CD4-positive, alpha-beta memory T cell (primary cell): ENCODE measurements at places on chromosomes 1 and 21. TPM values are rescaled to one million over a fixed set of nuclear protein-coding genes. Genes with fewer than 3 reads are reported as not detected.

- no peaks in the 10 kb centered on the region for H3K4me1 ChIP-seq
- no peak overlapping the region for H3K4me3 ChIP-seq
- no peaks in the 10 kb centered on the region for H3K36me3 ChIP-seq
These were observed 18.6 kb downstream of the TAL1 start for GRCh38 chr1:47213230-47213963.

DNA sequence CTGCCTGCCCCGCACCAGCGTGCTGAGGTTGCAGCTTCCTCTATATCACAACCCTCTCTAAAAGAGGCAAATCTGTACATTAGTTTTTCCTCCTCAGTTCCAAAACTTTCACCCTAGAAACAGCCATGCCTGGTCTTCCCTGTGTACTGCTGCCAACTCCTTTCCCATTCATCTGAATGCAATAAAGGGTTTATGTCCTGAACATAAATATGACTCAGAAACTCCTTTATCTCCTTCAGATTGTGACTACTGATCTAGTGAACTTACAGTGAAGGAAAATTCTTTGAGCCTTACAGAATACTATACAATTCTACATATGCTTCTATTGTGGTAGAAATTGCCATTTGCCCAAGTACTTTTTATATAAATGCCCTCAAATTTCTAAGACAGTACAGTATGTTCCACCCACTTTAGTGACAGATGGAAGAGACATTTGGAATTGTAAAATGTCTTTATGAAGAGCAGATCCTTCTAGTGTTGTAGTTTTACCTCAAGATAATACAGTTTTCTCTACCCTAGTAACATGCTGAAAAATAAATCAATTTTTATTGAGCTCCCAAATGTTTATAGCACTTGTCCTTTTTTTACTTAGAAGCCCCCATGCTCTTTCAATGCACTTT is 345.1 kb upstream of the SNX7 start:
- no peaks in the 10 kb centered on the region for H3K4me1 ChIP-seq
- no peak overlapping the region for H3K4me3 ChIP-seq
- DNase-seq, result no peak
- H3K27me3 ChIP-seq, result no peaks in the 10 kb centered on the region
- H3K27ac ChIP-seq, result no peak overlapping the region
- no peaks in the 10 kb centered on the region for H3K36me3 ChIP-seq

- H3K4me1 ChIP-seq, result no peaks in the 10 kb centered on the region
- H3K36me3 ChIP-seq, result no peaks in the 10 kb centered on the region
- no peak overlapping the region for H3K27ac ChIP-seq
- H3K27me3 ChIP-seq, result no peaks in the 10 kb centered on the region
These were observed 141.2 kb downstream of the TM2D1 start for GRCh38 chr1:61583703-61584102.

- no peaks in the 10 kb centered on the region for H3K36me3 ChIP-seq
These were observed 21.9 kb downstream of the GPR137B start for GRCh38 chr1:236164273-236164672.

ROR1 gene
- not detected for polyA plus RNA-seq

GRCh38 chr1:184507604-184508280 is 120.9 kb downstream of the C1orf21 start:
- no peaks in the 10 kb centered on the region for H3K27me3 ChIP-seq
- H3K4me1 ChIP-seq, result no peaks in the 10 kb centered on the region
- H3K4me3 ChIP-seq, result no peak overlapping the region
- no peak overlapping the region for H3K27ac ChIP-seq

DNA sequence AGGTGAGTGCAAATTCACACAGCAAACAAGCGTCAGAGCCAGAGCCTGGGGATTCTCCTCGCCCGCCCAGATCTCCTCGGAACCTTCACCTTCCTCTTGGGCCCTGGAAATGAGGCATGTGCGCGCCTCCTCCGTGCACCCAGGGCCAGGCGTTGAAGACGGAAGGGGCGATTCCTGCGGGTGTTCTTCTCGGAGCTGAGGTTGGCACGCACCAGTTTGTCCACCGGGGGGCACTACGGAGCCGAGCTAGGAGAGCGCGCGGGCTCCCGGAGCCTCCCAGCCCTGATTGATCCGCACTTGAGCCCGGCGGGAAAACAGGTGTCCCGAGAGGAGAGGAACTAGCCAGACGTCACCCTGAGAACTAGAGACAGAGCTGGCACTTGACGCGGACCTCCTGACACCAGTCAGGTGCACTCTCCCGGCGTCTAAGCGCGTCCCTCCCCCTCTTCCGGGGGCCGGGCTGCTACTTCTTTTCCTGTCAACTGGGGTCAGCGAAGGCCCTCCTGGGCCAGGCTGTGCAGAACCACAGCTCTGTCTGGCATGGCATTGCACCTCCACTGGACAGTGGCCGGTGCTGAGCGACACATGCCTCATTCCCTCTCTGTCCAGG is 18.3 kb upstream of the SERINC2 start:
- peak overlapping the region; percentile 62 for H3K4me3 ChIP-seq
- H3K27ac ChIP-seq, result no peak overlapping the region
- peaks cover 10% of the 10 kb centered on the region for H3K4me1 ChIP-seq
- H3K27me3 ChIP-seq, result no peaks in the 10 kb centered on the region
- H3K36me3 ChIP-seq, result no peaks in the 10 kb centered on the region
